ENCODE measurements at places on chromosomes 3 and 15.

- H3K4me1 ChIP-seq = peaks cover 5% of the 10 kb centered on the region
- no peak for DNase-seq
- H3K27ac ChIP-seq = no peak overlapping the region
- no peak overlapping the region for H3K4me3 ChIP-seq
- no peaks in the 10 kb centered on the region for H3K36me3 ChIP-seq
Observed at GRCh38 chr15:69304182-69304545, 5.5 kb downstream of the PAQR5 start.

DNA sequence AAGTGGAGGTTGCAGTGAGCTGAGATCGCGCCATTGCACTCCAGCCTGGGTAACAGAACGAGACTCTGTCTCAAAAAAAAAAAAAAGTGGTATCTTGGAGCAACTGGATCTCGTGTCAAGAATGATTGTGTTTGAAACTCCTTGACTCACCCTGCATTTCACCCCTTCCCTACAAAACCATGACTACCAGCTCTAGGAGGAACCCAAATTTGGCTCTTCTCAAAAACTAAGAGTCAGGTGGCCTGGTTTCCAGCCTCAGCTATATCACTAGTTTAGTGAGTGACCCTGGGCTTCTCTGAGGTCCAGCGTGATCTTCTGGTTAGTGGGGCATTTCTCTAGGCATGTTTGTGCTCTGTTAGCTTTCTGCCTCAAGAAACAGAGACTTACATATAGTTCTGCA lies 222.1 kb downstream of the FAM43A start:
- H3K4me1 ChIP-seq = peaks cover 8% of the 10 kb centered on the region
- no peak overlapping the region for H3K4me3 ChIP-seq
- no peak for DNase-seq
- peak overlapping the region; percentile 69 for H3K27ac ChIP-seq
- H3K36me3 ChIP-seq = peaks cover 4% of the 10 kb centered on the region

- H3K4me1 ChIP-seq = peaks cover 19% of the 10 kb centered on the region
- no peaks in the 10 kb centered on the region for H3K27me3 ChIP-seq
- H3K27ac ChIP-seq = no peak overlapping the region
- no peaks in the 10 kb centered on the region for H3K36me3 ChIP-seq
- no peak for DNase-seq
Observed at GRCh38 chr3:87198774-87199173, 28.3 kb upstream of the CHMP2B start.

DNA sequence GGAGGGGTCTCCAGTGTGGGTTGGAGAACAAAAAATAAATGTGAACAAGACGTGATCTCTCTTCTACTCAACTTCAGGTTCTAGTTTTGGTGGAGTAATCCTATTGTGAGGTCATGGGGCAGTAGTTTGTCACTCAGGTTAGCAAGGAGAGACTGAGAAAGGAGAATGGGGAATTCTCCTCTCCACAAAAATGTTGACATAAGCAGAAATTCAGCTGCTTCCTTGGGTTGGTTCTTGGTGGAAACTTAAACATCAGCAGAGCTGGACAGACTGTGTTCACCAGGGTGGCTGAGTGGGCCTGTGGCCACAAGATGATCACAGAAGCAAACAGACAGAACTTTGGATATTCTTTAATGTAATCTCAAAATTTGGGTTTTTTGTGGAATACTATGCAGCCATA lies 78.7 kb downstream of the EPHB1 start:
- peaks cover 2% of the 10 kb centered on the region for H3K36me3 ChIP-seq
- H3K27me3 ChIP-seq = no peaks in the 10 kb centered on the region
- no peak for DNase-seq
- no peak overlapping the region for H3K4me3 ChIP-seq
- H3K27ac ChIP-seq = no peak overlapping the region
